ENCODE measurements at places on chromosomes 5 and 9. TPM values are rescaled to one million over a fixed set of nuclear protein-coding genes. Genes with fewer than 3 reads are reported as not detected.

DNA sequence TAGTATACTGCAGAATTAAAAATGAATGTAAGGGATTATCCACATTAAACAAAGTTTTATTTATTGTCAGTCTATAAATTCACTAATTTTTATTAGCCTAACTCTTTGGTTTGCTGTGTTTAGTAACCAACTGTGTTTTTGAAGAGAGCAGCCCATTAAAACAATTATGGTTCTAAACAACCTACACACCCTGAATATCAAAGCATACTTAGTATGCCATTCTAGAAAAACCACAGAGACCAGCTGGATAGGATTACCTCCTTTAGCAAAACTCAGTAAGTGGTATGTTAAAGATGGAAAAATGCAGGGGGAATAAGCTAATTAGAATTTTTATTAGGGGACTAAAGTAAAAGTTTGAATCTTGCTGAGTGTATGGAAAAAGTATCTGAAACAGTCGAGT, 1981.7 kb upstream of the NUDT12 start:
- no peak for DNase-seq

GRCh38 chr9:17846948-17847655, 268.2 kb downstream of the SH3GL2 start:
- DNase-seq, result no peak

DNA sequence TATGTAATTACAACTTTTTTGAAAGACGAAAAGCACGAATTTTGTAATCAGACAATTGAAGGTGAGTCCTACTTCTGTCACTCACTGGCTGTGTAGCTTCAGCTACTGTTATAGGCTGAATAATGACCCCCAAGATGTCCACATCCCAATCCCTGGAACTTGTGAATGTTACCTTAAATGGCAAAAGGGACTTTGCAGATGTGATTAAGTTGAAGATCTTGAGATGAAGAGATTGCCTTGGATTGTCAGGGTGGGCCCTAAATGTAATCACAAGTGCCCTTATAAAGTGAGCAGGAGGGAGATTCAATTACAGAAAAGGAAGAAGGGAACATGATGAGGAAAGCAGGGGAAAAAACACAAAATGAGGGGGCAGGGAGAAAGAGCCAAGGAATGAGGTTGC, 326.2 kb upstream of the MSX2 start:
- DNase-seq, result no peak

DNA sequence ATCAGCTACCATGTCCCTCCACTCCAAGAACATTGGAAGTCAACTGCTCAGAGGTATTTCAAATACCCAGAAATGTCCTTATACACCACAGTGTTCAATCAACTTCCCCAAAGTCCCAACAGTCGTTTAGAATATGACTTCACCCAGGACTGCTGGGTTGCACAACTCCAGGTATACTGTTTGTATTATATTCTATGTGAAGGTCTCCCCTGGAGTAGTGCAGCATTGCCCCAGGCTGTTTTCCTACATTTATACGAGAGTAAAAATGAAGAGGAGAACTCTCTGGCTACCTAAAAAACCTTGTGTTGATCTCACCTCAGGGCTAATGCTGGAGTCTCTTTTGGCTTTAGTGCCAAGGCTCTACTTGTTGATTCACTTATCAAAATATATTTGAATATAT, 183.6 kb upstream of the MAP3K1 start:
- no peak for DNase-seq

The CCIN gene
- total RNA-seq, result not detected

The TOR4A gene
- total RNA-seq, result 51.8 TPM

DNA sequence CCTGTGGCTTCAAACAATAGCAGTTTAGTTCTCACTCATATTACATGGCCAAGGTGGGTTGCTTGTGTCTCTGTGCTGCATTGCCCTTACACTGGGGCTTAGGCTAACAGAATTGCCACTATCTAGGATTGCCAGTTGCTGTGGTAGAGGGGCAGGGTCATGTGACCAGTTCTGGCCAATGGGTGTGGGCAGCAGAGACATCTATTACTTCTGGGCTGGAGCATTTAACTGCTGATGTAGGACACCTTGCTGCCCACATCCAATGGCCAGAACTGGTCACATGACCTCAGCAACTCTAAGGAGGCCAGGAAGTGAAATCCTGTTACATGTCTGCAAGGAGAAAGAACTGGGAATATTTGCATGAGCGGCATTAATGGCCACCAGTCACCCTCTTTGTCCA, 199.3 kb downstream of the C9orf152 start:
- DNase-seq, result no peak

The ANKRD33B gene
- total RNA-seq, result 2.9 TPM
